Activated CD4-positive, alpha-beta memory T cell treated with anti-CD3 and anti-CD28 coated beads for 36 hours (primary cell): ENCODE measurements at places on chromosomes 1 and 21. TPM values are rescaled to one million over a fixed set of nuclear protein-coding genes. Genes with fewer than 3 reads are reported as not detected.

GRCh38 chr1:202154766-202155477 is 5.5 kb downstream of the PTPN7 start:
- peak overlapping the region; percentile 75 for H3K27ac ChIP-seq
- peak; percentile 65 for DNase-seq

GRCh38 chr1:46681333-46682034 is 9.8 kb downstream of the TEX38 start:
- no peak overlapping the region for H3K4me3 ChIP-seq
- H3K36me3 ChIP-seq = peaks cover 49% of the 10 kb centered on the region
- H3K4me1 ChIP-seq = peaks cover 14% of the 10 kb centered on the region
- no peak for DNase-seq

DNA sequence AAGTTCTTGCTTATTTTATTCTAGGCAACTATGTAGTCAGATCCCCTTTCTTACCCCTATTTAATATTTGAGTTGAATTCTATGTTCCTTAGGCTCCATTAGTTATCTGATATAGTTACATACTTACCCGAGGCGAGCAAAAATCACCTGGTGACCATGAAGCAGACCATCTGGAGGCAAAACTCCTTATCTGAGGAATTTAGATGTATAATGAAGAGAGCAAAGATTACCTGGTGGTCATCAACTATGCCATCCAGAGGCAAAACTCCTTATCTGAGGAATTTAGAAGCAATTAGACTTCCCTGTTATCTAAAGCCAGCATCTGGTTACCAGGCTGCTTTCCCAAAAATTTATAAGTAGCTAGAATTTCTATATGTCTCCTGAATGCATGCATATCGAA is 129.9 kb downstream of the PATJ start:
- H3K36me3 ChIP-seq = peaks cover 26% of the 10 kb centered on the region
- no peak for DNase-seq
- no peak overlapping the region for H3K4me3 ChIP-seq
- no peaks in the 10 kb centered on the region for H3K27me3 ChIP-seq
- H3K27ac ChIP-seq = no peak overlapping the region

GRCh38 chr1:206511362-206512057 is 4.2 kb downstream of the RASSF5 start:
- H3K36me3 ChIP-seq = no peaks in the 10 kb centered on the region
- no peak overlapping the region for H3K4me3 ChIP-seq
- peaks cover 22% of the 10 kb centered on the region for H3K27me3 ChIP-seq
- DNase-seq = no peak

GRCh38 chr1:194935864-194936263 is 1672.4 kb downstream of the KCNT2 start:
- DNase-seq = no peak
- no peaks in the 10 kb centered on the region for H3K36me3 ChIP-seq
- H3K4me3 ChIP-seq = no peak overlapping the region

- no peaks in the 10 kb centered on the region for H3K4me1 ChIP-seq
- no peak overlapping the region for H3K27ac ChIP-seq
- no peak overlapping the region for H3K4me3 ChIP-seq
- DNase-seq = no peak
- H3K36me3 ChIP-seq = no peaks in the 10 kb centered on the region
Observed at GRCh38 chr1:55635856-55636255, 420.7 kb upstream of the USP24 start.

DNA sequence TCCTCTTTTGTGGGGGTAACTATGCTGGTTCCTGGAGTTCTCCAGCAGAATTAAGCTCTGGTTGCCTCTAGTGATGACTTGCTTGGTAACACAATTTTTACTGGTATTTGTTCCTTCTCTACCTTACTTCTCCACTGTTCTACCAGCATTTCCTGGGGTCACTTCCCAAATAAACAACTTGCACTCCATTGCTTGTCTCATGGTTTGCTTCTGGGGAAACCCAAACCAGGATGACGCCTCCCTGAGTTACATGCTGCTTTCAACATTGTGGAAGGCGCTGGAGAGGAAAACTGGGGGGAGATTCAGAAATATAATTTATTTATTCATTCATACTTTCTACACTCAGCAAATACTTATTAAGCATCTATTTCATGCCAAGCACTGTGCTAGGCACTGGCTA is 55.3 kb upstream of the AK4 start:
- no peak for DNase-seq
- H3K4me3 ChIP-seq = no peak overlapping the region
- H3K27me3 ChIP-seq = peaks cover 7% of the 10 kb centered on the region
- H3K36me3 ChIP-seq = no peaks in the 10 kb centered on the region
- no peak overlapping the region for H3K27ac ChIP-seq

DNA sequence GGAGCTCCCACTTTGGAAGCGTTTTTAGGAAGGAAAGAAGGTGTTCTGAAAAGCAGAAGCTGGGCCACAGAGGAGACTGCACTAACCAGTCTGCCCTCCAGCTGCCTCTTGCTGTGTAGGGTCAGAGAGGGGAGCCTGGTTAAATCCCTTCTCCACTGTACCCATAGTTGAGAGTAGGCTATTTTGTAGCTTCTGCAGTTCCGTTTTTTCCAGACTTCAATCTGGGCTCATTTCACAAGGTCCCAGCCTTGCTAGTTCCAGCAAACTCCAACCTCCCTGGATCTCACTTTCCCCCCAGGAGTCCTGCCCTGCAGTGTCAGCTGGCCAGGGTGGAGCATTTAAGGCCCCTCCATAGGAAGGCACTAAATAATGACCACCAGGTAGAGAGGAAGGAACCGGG is 11.0 kb downstream of the TNN start:
- H3K4me1 ChIP-seq = no peaks in the 10 kb centered on the region
- DNase-seq = no peak
- H3K4me3 ChIP-seq = no peak overlapping the region
- H3K27me3 ChIP-seq = peaks cover 13% of the 10 kb centered on the region
- no peaks in the 10 kb centered on the region for H3K36me3 ChIP-seq

DNA sequence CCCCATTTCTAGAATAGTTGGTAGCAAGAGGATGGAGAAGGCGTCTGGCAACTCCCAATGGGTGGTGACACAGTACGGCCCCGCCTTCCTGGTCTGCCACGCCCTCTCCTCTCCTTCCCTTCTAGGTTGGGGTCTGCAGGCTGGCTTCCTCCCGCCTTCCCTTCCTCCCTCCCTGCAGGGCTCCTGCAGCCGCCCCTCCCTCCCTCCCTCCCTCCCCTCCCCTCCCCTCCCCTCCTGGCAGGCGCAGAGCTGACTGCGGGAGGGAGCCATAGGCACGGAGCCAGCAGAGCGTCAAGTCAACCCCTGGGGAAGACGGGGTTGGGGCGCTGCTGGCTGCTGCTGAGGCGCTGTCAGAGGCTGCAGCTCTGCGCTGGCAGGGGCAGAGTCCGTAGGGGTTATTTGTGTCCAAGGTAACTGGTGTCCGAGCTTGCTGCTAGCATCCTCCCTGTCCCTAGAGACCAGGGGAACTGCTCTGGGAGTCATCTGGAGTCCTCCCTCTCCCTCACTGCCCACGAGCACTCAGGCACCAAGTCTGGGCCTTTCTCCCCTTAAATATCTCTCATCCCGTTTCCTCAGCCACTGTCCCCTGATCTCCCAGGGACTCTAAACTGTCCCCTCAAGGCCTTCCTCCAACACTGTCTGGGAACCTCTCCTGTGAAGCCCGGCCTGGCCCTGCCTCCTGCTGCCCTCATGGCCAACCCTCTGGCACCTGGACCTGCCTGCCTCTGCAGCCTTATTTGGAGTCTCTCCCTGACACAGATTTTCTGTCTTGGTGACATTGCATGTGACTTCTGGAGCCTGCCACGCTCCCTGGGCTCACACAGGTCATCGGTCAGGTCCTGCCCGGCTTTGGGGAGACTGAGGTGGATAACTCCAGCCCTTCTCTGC is 57.4 kb upstream of the ACOT11 start:
- peaks cover 6% of the 10 kb centered on the region for H3K27me3 ChIP-seq
- no peak overlapping the region for H3K27ac ChIP-seq
- peaks cover 26% of the 10 kb centered on the region for H3K4me1 ChIP-seq
- H3K36me3 ChIP-seq = no peaks in the 10 kb centered on the region
- no peak for DNase-seq

ILDR2 gene
- 13.0 TPM for total RNA-seq

UHMK1 gene
- 51.0 TPM for total RNA-seq

PM20D1 gene
- 0.55 TPM for total RNA-seq

MAP7D1 gene
- total RNA-seq = 138 TPM

PHTF1 gene
- 12.9 TPM for total RNA-seq

STRIP1 gene
- total RNA-seq = 22.7 TPM

CRNN gene
- total RNA-seq = not detected
